Activated CD8-positive, alpha-beta memory T cell treated with anti-CD3 and anti-CD28 coated beads for 1 hour (primary cell): ENCODE measurements at places on chromosomes 5 and 9.

DNA sequence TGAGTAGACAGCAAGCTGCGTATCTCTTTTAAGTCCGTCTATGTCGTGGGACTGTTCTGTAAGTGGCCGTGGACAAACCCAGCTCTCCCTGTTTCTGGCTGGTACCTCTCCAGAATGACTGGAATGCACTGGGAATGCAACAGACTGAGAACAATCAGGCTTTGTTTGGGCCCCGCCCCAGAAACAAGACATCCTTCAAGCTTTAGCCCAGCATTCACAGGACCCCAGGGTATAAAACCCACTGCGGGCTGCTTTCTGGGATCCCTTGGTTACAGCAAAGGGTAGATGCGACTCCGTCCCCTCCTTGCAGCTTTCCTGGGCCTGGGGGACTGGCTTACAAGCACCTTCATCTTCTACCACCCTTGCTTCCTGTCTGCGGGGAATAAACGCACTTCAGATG lies 45.6 kb upstream of the SPTLC1 start:
- no peak for DNase-seq

DNA sequence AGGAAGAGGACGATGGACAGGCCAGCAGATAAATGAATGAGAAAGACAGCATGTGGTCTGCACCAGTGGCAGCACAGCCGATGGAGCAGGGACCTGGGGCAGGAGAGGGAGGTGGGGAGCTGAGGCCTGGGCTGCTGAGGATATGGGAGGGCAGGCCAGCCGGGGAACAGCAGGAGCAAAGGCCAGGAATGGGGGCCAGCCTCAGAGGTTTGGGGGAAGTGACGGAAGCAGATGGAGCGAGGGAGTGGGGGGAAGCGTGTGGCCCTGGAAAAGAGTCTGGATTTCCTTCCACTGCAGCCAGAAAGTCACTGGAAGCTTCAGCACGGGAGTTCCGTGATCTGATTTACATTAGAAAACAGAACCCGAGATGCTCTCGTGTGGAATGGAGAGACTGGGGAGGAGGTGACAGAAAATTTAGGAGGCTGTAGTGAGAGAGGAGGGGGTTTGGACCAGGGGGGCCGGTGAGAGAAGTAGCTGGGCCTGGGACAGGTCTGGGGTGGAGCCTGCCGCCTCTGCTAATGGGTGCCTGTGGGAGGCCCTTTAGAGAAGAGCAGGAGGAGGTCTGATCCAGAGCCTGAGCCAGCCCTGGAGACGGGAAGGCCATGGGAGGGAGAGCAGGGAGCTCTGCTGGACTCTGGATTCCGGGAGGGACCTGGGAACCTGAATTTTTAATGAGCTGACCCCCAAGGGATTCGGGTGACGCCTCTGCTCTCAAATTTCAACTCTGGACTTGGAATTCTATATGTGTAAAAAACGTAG lies 65.4 kb downstream of the TSPAN17 start:
- no peak for DNase-seq

GRCh38 chr5:39177631-39177964 lies 41.8 kb downstream of the FYB1 start:
- DNase-seq: no peak

DNA sequence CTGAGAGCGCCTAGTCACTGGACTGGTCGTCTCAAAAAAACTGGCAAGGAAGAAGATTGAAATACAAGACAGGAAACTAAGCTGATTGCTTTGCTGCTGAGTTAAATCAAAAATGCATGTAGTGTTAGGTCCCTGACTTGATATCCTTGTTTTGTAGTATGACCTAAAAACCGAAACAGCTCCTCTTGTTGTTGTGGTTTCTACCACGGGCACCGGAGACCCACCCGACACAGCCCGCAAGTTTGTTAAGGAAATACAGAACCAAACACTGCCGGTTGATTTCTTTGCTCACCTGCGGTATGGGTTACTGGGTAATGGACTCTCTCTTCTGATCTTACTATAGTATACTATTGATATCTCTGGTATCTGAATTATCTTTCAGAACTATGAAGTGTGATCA lies 4.3 kb downstream of the MTRR start:
- DNase-seq: no peak

- peak; percentile 21 for DNase-seq
These were observed 467 bp downstream of the CNOT6 start for GRCh38 chr5:180494510-180495181.
